ENCODE measurements at places on chromosomes 12 and 14. TPM values are rescaled to one million over a fixed set of nuclear protein-coding genes. Genes with fewer than 3 reads are reported as not detected.
A peak's percentile ranks its signal among the peaks of the same experiment; 100 is the strongest.

The FIGNL2 gene
- 44.5 TPM for total RNA-seq

The DNAAF2 gene
- 18.9 TPM for total RNA-seq

The TSPAN8 gene
- 0.33 TPM for total RNA-seq

The GNPTAB gene
- 23.2 TPM for total RNA-seq

- H3K4me1 ChIP-seq = peaks cover 11% of the 10 kb centered on the region
- no peaks in the 10 kb centered on the region for H3K27me3 ChIP-seq
- no peak overlapping the region for H3K4me3 ChIP-seq
- no peak overlapping the region for H3K27ac ChIP-seq
- H3K36me3 ChIP-seq = peaks cover 5% of the 10 kb centered on the region
These were observed 106.7 kb downstream of the PPP2R5E start for GRCh38 chr14:63436286-63437098.

- peaks cover 7% of the 10 kb centered on the region for H3K4me1 ChIP-seq
- H3K27ac ChIP-seq = no peak overlapping the region
- DNase-seq = no peak
- H3K36me3 ChIP-seq = no peaks in the 10 kb centered on the region
These were observed 21.3 kb upstream of the HSP90B1 start for GRCh38 chr12:103908877-103909276.

GRCh38 chr12:118304093-118304492, 68.6 kb downstream of the TAOK3 start:
- no peak overlapping the region for H3K27ac ChIP-seq
- no peaks in the 10 kb centered on the region for H3K36me3 ChIP-seq
- no peaks in the 10 kb centered on the region for H3K27me3 ChIP-seq
- no peak for DNase-seq

GRCh38 chr12:71448150-71448581, 8.6 kb downstream of the LGR5 start:
- no peak overlapping the region for H3K27ac ChIP-seq
- H3K27me3 ChIP-seq = peaks cover 87% of the 10 kb centered on the region
- no peaks in the 10 kb centered on the region for H3K36me3 ChIP-seq
- DNase-seq = no peak
- no peak overlapping the region for H3K4me3 ChIP-seq

GRCh38 chr14:50741567-50741966, 73.5 kb upstream of the SAV1 start:
- H3K4me3 ChIP-seq = no peak overlapping the region
- no peaks in the 10 kb centered on the region for H3K27me3 ChIP-seq
- DNase-seq = no peak
- no peak overlapping the region for H3K27ac ChIP-seq
- H3K36me3 ChIP-seq = peaks cover 11% of the 10 kb centered on the region

DNA sequence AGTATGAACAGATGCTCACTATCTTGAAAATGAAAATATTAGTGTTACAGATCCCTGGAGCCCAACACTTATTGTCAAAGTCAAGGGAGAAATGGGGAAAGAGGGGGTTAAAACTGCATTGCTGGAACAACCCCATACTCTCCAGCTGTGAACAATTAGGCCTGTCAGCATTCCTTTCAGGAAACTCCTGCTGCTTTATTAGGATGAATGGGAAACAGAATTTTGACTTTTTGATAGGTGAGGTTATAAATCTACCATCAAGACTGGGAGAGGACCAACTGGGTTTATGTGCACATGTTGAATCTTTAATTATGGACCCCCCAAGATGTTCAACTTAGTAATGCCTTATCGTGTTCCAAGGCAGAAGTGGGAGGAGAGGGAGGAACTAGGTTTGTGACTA, 85.0 kb downstream of the TMTC1 start:
- peaks cover 3% of the 10 kb centered on the region for H3K36me3 ChIP-seq
- H3K4me1 ChIP-seq = no peaks in the 10 kb centered on the region
- DNase-seq = no peak
- H3K27ac ChIP-seq = no peak overlapping the region

- H3K4me1 ChIP-seq = peaks cover 45% of the 10 kb centered on the region
- H3K27ac ChIP-seq = peak overlapping the region; percentile 72
- peaks cover 5% of the 10 kb centered on the region for H3K27me3 ChIP-seq
- no peaks in the 10 kb centered on the region for H3K36me3 ChIP-seq
These were observed 206.5 kb downstream of the BCAT1 start for GRCh38 chr12:24742378-24742777.

- H3K4me3 ChIP-seq = no peak overlapping the region
- peaks cover 11% of the 10 kb centered on the region for H3K4me1 ChIP-seq
- H3K27ac ChIP-seq = no peak overlapping the region
- no peak for DNase-seq
These were observed 19.1 kb upstream of the ACVR1B start for GRCh38 chr12:51932218-51933076.
